ENCODE measurements at places on chromosomes 2 and 18. TPM values are rescaled to one million over a fixed set of nuclear protein-coding genes. Genes with fewer than 3 reads are reported as not detected.

CTIF gene
- polyA plus RNA-seq: 15.3 TPM

IL36RN gene
- polyA plus RNA-seq: not detected

CGREF1 gene
- 5.3 TPM for polyA plus RNA-seq

DNA sequence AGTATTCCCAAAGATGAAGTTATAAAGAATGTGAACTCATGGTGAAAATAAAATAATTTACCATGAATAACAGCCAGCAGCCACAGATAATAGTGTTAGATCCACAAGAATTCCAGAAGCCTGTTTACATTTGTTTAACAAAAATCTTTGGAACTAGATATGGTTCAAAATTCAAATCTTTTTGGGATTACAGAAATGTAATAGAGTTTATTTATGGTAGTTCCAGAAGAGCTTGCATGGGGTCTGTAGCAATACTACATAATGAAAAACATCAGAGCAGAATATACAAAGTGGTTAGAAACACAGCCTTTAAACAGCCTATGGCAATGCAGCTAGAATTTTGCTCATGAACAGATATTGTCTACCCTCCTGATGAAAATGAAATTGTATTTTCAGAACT is 179.1 kb downstream of the RDH14 start:
- no peak for DNase-seq

DNA sequence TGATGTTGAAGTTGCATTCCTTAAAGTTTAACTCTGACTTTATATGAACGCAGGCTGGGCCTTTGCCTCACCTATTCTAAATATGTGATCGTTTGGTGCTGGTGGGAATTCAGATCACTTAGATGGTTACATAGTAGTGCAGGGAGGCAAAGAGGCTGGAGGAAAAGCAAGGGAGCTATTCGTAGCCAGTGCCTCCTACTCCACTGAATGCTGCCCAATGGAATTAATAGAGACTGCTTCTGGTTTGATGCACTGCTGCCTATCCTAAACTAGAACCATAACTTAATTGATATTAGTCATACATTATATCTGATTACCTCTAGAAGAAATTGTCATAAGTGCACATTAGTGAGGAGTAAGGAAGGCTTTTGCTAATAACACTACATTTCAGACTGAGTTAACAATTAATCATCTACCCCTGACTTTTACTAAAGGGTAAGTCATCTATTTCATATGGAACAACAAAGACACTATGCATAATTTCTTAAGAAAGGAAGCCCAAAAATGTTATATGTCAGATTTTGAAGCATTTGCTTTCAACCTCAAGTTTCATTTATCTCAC is 72.3 kb downstream of the SLC5A7 start:
- DNase-seq: no peak

GRCh38 chr2:186913870-186914269 is 64.9 kb upstream of the ZSWIM2 start:
- no peak for DNase-seq

- no peak for DNase-seq
These were observed 251.3 kb downstream of the PARD3B start for GRCh38 chr2:204796581-204796980.

GRCh38 chr2:9297807-9298206 is 91.2 kb downstream of the ASAP2 start:
- DNase-seq: no peak

- DNase-seq: no peak
These were observed 502.9 kb upstream of the ID2 start for GRCh38 chr2:8178911-8179310.

- DNase-seq: no peak
These were observed 4.5 kb downstream of the IDH1 start for GRCh38 chr2:208250388-208250787.

GRCh38 chr2:76642129-76642528 is 880.0 kb downstream of the LRRTM4 start:
- DNase-seq: no peak

DNA sequence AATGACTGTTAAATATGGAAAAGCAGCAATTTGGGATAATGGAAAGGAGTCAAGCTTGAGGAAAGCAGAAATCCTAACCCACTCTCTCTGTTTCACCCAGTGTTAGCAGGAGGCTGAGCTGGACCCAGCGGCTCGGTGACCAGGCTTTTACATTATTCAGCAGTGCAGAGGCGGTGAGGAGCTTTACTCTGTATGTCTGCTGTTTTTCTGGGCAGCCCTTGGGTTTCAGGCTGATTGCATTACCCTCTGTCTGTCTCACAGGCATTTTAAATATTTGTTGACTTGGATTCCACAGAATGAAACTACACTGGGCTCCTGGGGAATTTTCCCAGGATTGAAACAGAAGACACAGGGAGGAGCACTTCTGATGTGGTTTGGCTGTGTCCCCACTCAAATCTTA is 368.0 kb downstream of the GALR1 start:
- DNase-seq: no peak

DNA sequence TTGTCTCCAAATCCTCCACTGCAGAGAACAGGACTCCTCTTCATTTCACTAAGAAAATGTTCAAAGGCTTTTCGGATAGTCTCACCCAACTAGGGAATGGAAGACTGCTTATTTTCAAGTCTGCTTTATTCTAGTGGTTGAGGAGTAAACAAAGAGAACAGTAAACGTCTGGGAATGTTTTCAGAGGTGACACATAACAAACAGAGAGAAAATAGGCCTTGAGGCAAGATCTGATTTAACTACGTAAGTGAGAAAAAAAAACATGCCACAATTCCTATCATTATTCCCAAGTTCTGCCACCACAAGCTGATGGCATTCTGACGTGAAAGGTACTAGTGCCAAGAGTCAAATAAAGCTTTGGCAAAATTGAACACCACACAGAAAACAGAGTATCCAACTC is 16.7 kb upstream of the WIPF1 start:
- DNase-seq: no peak

DNA sequence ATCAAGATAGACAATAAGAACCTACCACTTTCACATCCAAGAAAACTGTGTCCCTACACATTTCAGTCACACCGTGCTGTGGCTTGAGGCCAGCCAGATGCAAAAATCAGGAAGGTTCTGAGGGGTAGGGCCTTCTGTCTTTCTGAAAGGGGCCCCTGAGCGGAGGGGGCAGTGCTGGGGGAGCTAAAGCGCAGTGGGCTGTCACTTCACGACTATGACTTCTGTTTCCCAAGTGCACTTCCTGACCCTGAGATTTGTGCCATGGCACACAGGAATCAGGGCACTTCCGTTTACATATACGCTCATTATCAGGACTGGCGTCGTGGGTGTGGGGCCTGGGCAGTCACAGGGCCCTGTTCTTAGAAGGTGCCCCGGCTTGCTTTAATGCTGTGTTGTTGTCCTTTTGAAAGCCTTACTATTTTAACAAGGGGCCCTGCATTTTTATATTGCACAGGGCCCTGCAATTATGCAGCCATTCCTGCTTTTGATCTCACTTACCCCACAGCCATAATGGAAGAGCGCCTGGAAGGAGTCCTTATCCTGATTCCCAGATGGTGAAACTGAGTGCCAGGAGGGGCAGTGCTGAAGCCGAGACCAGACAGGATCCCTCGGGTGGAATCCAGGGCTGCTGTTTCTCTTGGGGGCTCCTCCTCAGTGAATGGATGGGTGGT is 620 bp downstream of the NGEF start:
- DNase-seq: no peak

GRCh38 chr2:137892739-137893138 is 71.5 kb upstream of the HNMT start:
- DNase-seq: no peak

- no peak for DNase-seq
These were observed 119.7 kb downstream of the GAREM1 start for GRCh38 chr18:32351032-32351431.

DNA sequence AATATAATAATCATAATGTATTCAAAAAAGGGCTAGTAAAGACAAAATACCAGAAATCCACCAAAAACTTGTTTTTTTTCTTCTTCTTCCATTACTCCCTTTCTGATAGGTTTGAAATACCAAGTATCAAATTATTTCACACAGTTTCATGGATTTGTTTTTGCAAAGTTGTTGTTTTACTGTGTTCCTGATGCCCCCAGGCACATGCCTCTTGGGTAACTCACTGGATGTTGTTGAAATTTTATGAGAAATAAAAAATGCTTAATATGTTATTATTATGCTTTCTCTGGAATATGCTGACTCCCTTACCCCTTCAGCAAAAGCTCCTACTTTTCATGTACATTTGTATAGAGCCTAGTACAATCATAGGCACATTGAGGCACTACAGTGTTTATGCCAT is 419.6 kb downstream of the NRXN1 start:
- DNase-seq: no peak

DNA sequence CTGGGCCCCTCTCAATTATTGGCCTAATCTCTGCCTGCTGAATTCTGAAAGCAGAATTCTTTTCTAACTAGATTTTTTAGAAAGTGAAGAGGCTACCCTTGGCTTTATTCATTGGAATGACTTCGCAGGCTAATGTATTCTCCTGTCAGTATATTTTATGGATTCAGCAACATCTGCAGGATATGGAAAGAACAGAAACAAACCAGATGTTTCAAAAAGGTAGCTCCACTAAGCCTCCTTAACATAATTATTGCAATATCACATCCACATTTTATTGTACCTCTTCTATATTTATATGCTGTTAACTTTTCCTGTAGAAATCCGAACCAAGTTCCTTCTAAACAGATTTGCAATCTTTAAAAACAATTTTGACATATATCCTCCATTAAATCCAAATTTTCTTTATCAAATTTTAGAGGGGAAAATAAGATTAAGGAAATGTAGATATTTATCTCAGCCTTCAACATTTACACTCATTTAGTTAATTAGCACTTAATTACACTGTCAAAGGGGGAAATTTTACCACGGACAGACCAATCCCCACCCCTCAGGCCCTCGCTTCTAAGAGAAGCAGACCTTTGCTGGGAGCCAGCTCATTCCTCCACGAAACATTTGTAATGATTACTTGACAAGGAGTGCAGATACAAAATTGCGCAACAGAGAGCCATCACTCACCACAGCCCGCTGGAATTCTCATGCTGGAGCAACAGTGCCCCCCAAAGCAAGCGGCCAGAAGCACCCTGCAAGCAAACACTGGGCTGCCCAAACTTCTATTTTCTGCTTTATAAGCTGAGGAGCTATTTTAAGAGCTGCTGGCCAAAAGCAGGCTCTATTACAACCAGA is 253.4 kb downstream of the ETAA1 start:
- peak; percentile 73 for DNase-seq

- no peak for DNase-seq
These were observed 97.5 kb downstream of the MRO start for GRCh38 chr18:50722311-50722710.

GRCh38 chr18:11733031-11733430 is 44.0 kb downstream of the GNAL start:
- peak; percentile 34 for DNase-seq

DNA sequence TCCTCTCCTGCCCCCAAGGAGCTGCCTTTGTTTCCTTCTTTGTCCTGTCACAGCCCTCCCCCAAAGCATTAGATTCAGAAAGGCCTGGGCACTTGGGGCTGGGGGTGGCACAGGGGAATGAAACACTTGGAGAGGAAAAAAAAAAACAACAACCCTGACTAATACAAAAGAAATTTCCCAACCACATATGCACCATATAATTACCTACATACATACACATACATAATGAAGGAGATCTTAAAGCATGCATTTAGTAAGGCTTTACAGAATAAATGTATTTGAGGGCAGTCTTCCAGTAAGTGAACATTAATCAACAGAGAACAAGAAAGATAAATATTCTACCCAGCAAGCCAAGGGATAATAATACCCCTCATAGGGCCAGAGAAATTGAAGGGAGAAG is 70.0 kb upstream of the PPP1CB start:
- DNase-seq: no peak

Measured in right renal cortex interstitium (tissue), 3 donors.